ENCODE measurements at places on chromosomes 7 and 10.

DNA sequence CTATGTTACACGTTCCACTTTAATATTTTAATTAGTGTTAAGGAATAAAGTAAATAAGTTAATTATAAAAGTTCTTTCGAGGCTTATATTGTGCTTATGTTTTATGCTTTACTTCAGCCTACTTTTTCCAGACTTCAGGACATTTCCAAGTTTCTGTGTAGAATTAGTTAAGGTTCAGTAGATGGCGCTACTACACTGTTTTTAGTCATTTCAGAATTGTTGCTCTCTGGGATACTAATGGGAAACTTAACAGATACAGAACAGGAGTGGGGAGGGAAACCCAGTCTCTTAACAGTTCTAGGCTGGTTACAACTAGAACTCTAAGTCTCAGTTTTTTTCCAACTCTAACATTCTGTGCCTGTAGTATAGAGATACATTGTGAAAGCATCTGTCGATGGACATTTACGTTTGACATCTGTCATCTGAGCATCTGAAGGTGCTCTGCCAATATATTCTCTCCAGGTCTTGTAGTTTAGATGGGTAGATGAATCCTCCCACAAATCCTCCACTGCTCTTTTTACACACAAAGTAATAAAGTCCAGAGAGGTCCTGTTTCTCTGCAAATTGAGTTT is 56.8 kb upstream of the FAM171A1 start:
- no peak for DNase-seq

- no peak for DNase-seq
Observed at GRCh38 chr10:47152861-47153349, 147.1 kb upstream of the GDF10 start.

GRCh38 chr7:26667514-26668133 is 196.8 kb downstream of the SKAP2 start:
- no peak for DNase-seq

- no peak for DNase-seq
Observed at GRCh38 chr10:29256586-29256985, 32.3 kb upstream of the LYZL1 start.

- no peak for DNase-seq
Observed at GRCh38 chr7:43692582-43693373, 36.5 kb downstream of the COA1 start.

DNA sequence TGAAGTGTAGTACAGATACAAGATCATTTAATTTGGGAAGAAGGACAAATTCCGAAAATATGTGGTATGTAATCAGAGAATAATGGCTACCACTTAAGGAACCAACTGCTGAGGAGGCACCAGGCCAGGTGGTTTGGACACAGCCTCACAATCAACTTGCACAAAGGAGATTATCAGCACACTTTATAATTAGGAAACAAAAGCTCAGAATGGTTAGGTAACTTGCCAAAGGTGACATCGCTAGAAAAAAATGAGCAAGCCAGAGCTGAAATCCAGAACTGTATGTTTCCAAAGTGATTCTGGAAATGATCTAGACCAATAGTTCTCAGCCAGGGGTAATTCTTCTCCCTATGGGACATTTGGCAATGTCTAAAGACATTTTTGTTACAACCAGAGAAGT is 36.6 kb downstream of the ERCC6 start:
- no peak for DNase-seq

- DNase-seq = no peak
Observed at GRCh38 chr10:5573968-5574641, 49.3 kb downstream of the CALML3 start.

GRCh38 chr10:110074758-110075671 is 67.2 kb downstream of the ADD3 start:
- no peak for DNase-seq

- no peak for DNase-seq
Observed at GRCh38 chr10:98411768-98412167, 3.2 kb downstream of the PYROXD2 start.

- DNase-seq = no peak
Observed at GRCh38 chr7:84021292-84021908, 173.2 kb downstream of the SEMA3A start.
